Mesenchymal stem cell (in vitro differentiated cells and primary cell): ENCODE measurements at places on chromosomes 16 and 17.

DNA sequence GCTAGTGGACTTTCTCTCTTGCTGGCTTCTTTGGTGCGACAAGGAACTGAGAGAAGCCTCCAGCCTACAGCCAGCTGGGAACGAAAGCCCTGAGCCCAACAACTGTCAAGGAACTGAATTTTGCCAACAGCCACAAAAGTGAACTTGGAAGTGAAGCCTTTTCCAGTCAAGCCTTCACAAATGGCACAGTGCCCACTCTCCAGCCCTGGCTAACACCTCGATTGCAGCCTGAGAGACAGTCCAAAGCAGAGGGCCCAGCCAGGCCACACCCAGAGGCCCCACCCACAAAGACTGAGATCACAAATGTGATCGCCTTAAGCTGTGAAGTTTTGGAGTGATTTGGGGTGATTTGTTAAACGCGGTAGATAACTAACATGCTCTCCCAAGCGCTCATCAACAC is 244.6 kb upstream of the SDK2 start:
- no peak for DNase-seq

DNA sequence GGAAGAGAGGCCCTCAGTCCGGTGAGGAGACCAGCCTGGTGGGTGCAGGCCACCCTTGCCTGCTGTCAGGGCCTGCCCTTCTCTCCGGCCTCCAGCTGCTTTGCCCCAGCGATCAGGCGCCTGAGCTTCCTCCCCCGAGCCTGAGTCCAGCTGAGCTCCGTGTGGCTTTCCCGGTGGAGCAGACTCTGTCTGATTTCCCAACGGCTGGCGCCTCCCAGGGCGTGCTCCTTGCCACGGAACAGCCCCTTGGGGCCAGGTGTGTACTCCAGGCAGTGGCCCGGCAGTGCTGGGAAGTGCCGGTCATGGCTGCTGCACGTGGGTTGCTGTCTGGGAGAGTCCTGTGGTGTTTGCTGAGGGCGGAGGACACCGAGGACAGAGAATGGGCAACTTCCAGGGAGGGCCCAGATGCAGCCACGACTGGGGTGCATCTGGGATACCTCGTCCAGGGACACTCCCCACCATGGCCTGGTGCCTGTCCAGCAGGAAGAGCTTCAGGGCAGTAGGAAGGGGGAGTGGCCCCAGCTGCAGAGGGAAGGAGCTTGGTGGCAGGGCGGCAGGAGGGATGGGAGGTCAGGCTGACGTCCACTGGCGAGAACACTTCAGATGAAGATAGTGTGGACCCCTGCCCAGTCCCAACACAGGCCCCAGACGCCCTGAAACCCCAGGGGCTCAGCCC is 22.5 kb downstream of the METRNL start:
- DNase-seq, result no peak

DNA sequence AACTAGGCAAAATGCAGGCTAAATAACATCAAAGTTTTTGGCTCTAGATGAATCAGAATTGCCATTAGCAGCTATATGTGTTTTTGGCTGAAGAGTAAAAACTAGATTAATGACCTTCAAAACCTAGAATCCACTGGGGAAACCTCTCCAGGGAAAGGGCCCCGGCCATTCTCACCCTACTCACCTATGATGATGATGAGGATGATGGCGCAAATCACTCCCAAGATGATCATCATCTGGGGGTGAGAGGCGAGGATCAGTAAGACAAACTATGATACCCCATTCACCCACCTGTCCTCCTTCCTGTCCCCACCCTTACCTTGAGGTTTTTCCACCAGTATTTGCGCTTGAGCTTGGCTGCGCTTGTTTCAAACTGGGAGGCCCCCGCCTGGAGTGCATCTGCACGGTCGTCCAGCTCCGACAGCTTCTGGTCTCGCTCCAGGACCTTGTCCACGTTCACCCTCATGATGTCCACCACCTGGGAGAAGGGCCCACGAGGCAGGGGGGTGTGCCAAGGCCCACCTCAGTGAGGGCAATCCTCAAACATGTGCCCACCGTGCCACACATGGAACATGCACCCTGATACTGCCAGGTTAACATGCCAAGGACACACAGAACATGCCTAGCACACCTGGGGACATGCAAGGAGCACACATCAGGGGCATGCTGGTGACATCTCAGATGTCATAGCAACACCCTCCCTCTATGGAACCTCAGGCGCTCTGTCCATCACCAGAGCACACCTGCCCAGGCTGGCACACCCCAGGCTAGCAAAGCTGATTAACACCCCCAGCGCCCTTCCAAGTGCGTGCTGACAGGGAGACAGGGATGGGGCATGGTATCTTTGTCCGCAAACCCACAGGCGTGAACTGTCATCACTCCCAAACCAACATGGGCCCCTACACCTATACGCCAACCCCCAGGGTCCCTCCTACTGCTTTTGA is 1.2 kb downstream of the VAMP2 start:
- DNase-seq, result no peak

- peak; percentile 54 for DNase-seq
Measured at GRCh38 chr17:59330053-59330942, 1.2 kb upstream of the YPEL2 start.

- DNase-seq, result no peak
Measured at GRCh38 chr17:63819131-63819530, 8.1 kb upstream of the PSMC5 start.

DNA sequence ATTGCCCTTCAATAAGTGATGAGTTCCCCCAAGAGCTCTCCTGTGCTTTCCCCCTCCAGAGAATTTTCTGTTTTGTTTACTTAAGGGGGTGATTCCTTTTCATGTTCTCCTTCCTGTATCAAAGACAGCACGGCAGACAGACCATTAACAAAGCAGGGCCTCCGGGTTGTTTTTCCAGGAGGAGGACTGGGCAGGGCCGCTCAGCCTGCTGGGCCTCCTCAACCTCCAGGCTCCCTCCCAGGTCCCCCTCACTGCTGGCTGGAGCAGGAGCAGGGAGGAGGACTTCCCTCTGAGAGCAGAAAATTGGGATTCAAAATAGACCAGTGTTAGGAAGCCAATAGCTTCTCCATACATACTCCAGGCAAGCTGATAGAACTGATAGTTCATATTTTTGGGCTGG is 20.4 kb downstream of the SDK2 start:
- no peak for DNase-seq

DNA sequence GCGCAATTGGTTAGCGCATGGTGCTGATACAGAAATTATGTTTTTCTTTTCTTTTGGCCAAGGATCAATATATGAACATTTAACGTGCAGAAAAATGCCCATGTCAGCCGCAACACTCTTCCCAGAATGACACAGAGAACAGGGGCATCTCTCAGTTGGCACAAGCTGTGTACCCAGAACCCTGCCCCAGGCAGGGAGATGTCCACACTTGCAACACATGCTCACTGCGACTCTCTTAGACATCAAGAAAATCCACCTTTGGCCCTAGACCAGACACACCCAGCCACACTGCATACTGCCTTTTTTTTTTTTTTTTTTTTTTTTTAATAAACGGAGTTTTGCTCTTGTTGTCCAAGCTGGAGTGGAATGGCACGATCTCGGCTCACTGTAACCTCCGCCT is 17.0 kb downstream of the PITPNA start:
- DNase-seq, result no peak

GRCh38 chr17:18992454-18993130 is 12.0 kb downstream of the FAM83G start:
- DNase-seq, result no peak

DNA sequence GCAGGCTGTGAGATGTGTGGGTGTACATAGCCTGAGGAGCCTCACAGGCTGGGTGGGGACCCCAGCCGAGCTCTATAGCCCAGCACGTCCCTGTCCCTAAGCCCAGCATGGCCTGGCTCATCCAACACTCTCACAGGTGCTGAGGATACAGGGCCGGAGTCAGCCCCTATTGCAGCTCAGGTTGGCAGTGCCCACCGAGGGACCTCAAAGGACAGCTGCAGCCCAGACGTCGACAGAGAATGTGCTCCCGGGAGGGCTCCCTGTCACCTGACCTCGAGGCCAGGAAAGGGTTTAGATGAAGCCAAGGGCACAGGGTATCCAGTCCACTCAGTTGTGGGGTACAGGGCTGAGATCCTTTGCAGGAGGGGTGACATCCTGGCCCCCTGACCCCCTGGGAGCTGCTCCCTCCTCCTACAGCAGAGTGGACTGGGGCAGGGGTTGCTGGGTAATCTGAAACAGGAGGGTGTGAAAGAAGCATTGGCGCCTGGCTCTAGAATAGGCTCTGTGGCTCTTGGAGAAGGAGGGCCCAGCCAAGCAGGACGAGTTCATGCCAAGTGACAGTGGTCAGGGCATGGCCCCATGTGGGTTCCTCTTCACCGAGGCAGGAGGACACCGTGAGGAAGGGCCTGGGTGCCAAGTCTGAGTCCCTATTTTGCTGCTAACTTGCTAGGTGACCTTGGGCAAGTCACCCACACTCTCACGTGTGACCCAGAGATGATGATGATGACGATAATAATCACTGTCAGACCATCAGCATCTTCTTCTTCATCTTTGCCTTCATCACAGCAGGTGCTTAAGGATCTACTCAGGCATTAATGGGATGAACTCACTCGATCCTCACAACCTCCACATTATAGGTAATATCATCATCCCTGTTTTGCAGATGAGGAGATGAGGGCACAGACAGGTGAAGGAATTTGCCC is 68.0 kb downstream of the RMI2 start:
- DNase-seq, result no peak

GRCh38 chr17:66543526-66543925 is 241.1 kb downstream of the PRKCA start:
- peak; percentile 51 for DNase-seq

DNA sequence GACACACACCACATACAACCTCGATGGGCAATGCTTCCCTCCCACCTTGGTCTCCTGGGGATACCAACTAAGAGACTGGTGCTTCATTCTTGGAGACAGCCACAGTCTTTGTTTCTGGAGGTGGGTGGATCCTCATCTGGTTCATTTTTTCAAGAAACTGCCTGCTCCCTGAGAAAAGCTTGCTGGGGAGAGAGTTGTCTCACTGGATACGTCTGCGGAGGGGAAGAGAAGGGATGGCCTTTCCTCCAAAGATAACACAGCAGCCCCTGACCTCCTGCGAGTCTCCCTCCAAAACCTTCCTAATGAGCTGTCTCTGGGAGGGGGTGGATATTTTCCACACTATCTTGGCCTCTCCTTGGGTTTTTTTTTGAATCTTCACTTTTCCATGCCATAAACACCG is 221.2 kb downstream of the SOX9 start:
- no peak for DNase-seq

DNA sequence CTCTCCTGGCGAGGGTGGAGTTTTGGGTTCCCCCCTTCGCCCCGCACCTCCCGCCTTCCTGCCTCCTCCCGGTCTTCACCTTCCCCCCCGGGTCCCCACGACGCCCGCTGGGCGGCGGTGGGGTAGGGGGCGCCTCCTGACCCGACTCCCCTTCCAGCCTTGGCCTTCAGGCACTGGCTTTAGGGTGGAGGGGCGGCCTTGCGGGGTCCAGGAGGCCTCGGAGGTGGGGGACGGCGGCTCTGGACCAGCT is 2.4 kb downstream of the SLC16A3 start:
- no peak for DNase-seq

DNA sequence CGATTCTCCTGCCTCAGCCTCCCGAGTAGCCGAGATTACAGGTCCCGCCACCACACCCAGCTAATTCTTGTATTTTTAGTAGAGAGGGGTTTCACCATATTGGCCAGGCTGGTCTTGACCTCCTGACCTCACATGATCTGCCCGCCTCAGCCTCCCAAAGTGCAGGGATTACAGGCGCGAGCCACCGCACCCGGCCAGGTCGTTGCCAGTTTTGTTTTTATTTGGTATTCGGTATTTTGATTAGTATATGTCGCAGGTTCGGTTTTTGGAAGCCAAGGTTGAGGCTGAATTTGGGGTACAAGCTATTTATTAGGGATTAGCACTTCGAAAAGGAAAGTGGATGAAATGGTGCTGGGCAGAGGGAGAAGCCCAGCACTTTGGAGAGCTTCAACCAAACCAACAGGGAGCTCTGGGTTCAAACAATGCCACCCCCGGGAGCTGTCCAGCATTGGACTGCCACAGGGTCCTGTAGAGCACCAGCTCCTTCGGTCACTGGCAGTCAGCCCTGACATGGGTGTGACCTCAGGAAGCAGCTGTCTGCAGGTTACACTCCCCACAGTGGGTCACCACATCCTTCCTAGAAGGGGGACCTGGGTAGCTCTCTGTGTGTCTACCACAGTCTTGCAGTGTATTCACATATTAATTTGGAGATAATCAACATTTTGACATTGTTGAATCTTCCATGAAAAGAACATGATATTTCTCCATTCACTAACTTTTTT is 1.5 kb upstream of the CLEC10A start:
- no peak for DNase-seq

GRCh38 chr17:33287096-33287725 is 5.9 kb downstream of the ASIC2 start:
- no peak for DNase-seq

- no peak for DNase-seq
Measured at GRCh38 chr16:26606381-26607150, 460.2 kb upstream of the C16orf82 start.

DNA sequence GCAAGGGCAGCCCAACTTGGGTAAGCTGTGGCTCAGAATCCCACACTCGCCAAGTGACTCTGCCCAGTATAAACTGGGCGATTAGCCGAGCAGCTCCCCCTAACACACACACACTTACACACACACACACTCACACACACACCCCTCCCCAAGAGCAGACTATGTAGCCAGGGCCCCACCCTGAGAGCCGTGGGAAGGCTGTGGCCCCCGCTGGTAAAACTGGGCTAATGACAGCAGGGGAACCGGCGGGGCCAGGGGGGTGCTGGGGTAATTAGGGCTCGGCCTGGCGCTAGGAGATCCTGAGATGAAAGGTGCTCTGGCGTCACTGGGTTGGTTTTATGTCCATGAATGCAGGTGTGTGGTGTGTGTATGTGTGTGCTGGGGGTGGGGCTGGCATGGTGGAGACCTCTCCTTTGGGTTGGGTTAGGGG is 1.1 kb upstream of the THRA start:
- DNase-seq, result no peak
